ENCODE measurements at places on chromosomes 6 and 20.

- no peak for DNase-seq
Observed at GRCh38 chr6:41894366-41895299, 542 bp downstream of the USP49 start.

DNA sequence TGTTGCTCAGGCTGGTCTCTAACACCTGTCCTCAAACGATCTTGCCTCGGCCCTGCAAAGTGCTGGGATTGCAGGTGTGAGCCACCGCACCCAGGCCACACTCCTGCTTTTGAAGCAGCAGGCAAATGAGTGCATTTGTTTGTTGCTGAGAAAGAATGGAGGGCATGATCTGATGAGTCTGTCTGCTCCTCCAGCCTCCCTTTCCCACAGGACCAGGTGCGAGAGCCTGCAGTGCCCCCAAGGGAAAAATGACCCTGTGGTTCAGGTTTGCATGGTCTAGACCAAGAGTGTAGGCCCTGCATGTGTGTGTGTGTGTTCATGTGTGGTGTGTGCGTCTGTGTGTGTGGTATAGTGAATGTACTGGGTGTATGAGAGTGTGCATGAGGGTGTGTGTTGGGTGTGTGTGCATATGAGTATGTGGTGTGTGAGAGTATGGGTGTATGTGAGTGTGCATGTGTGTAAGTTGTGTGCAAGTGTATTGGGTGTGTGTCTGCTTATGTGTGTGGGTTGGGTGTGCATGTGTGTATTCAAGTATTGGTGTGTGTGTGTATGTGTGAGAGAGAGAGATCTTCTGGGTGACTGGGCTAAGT is 22.8 kb upstream of the FOXC1 start:
- no peak for DNase-seq

GRCh38 chr6:170305805-170306323 is 694 bp upstream of the FAM120B start:
- DNase-seq: no peak

DNA sequence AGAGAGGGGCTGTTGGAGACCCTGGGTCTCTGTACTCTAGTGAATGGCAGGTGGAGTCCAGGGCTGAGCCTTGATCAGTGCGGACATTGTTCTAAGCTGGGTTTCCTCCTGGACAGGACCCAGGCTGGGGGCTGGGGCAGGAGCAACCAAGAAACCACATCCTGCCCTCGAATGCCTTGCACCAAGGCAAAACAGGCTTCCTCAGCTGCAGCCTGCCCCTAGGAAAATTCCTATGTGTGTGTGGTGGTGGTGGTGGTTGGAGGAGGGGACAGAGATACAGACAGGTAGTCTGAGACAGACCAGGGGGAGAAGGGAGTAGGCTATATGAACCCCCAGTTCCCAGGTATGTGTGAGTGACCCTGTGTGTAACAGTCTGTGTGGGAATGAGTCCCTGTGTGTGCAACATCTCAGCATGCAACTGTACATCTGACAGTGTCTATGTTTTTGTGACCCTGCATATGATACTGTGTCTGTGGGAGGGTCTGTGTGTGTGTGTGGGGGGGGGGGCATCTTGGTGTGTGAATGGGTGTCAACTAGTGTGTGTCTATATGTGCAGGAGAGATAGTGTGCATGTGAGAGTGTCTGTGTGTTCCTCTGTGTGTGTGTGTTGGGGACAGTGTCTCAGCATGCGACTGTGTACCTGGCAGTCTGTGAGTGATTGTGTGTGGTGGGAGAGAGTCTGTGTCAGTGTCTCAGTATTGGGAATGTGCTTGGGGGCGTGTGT is 3.0 kb downstream of the GLP1R start:
- no peak for DNase-seq

DNA sequence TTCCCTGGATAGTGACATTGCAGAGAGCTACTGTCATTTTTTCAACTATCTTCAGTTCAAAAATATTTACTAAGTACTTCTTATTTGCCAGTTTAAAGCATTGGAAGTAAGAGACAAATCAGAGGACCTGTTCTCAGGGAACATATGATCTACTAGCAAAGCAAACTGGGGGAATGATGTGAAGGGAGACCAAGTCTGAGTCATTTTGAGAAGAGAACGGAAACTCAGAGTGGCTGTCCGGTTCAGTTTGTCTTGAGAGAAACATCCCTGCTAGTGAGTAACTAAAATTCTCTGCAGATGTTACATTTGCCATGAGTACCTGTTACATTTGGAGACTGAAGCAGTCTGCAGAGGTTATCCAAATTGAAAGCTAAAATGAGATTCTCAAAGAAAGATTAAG is 118.3 kb downstream of the KCNQ5 start:
- no peak for DNase-seq

DNA sequence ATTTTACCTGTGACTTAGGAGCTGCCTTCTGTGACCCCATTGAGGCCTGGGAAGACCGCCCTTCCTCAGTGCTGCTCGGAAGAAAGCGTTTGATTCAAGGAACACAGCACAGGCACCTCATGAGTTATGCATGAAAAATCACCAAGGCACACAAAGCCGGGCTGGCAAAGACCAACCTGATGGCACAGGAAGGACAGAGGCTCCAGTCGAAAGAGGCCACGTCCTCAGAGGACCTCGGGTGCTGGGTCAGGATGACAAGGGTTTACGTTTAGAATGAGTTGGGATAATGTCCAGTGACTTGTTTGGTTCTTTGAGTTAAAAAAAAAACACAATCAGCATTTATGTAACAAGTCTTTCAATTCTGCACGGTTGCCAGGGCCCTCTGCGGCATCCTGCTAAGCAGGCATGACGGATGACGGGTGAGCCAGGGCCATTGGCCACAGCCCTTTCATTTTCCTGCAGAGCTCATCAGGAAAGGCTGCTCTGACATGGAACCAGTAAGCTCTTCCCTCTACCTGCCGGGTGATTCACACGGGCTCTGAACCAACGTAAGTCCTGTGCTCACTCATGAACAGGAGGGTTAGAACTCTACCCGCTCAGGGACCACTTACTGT is 112.8 kb downstream of the DACT2 start:
- DNase-seq: no peak

GRCh38 chr6:111585241-111585973 is 20.3 kb downstream of the TRAF3IP2 start:
- DNase-seq: no peak

GRCh38 chr20:11438412-11438811 is 479.3 kb upstream of the BTBD3 start:
- no peak for DNase-seq

- no peak for DNase-seq
Observed at GRCh38 chr6:137136065-137136464, 37.4 kb downstream of the IL22RA2 start.

DNA sequence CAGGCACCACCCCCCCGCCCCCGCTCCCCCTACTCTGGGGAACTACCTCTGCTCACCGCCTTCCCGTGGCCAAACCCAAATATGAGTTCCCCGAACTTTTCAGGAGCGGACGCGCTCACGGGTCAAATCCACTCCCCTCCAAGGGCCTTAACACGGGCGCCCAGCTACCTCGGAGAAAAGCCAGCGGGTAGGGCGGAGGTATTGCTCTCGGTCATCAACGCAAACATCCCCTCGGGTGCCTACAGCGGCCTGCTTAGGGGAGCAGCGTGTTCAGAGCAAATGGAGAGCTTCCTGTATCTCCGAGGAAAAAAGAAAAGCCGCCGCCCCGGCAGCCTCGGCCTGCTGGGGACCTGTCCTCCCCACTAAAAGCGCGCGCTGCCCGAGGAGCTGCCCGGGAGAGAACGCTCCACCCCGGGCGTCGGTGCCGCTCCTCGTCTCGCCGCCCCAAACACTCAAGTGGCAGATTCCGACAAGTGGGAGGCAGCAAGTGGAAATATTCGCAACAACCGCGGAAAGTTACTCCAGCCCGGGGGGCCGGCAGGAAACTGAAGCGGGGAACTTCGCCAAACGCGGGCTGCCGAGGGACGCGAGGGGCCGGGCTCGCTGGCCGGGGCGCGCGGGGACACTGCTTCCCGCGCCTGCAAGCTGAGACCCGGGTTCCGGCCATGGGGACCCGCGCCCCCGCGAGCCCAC is 699 bp downstream of the PTPRT start:
- no peak for DNase-seq

DNA sequence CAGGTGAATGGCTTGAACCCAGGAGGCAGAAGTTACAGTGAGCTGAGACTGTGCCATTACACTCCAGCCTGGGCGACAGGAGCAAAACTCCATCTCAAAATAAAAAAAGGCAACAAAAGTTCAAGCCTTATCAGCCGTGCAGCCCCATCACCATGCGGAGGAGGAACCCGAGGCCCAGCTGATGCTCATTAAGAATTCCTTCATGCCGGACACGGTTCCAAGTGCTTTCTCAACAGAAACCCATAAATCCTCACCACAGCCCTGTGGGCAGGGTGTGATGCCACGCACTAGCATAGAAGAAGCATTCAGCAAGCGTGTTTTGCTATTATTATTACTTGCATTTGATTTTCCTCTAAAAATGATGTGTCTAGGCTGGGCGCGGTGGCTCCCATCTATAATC is 56.3 kb downstream of the PREX1 start:
- DNase-seq: no peak

DNA sequence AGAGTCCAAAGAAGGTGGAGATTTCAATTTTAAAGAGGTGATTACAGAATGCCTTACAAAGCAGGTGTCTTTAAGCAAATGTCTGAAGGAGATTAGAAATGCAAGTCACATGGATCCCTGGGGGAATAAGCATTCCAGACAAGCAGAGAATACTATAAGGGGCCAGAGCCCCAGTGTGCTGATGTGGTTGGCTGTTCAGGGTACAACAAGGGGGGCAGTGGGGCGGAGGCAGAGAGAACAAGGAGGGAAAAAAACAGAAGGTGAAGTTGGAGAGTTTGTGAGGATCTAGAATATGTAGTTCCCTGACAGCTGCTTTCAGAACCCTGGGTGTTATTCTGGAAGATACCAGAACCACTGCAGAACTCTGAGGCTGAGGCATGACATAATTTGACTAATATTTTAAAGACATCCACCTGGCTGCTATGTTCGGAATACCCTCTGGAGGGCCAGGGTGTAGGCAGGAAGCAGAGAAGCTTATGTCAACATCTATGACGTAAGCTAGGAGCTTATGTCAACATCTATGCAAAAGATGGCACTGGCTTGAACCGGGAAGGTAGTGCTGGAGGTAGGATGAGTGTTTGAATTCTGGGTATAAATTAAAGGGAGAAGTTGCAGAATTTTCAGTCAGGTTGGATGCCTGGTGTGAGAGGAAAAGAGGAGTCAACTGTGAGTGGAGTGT is 276.3 kb upstream of the AGPAT4 start:
- no peak for DNase-seq

Data from NCI-H187 treated with DMSO at 0.1 percent for 48 hours (cell line).